ENCODE measurements at places on chromosomes 1 and 21. TPM values are rescaled to one million over a fixed set of nuclear protein-coding genes. Genes with fewer than 3 reads are reported as not detected.

DCST2 gene
- not detected for total RNA-seq

DPYD gene
- 24.1 TPM for total RNA-seq

MORC3 gene
- 89.3 TPM for total RNA-seq

LHX8 gene
- total RNA-seq, result 1.7 TPM

GSTM5 gene
- total RNA-seq, result 12.0 TPM

CALML6 gene
- total RNA-seq, result 0.72 TPM

IVL gene
- total RNA-seq, result 14.2 TPM

MRPS15 gene
- 31.5 TPM for total RNA-seq

DNAJB4 gene
- total RNA-seq, result 124 TPM

SRRM1 gene
- 59.7 TPM for total RNA-seq

CASZ1 gene
- total RNA-seq, result 3.9 TPM

RNF223 gene
- 1.9 TPM for total RNA-seq

SERTAD4 gene
- total RNA-seq, result 6.5 TPM

RIMKLA gene
- total RNA-seq, result 4.8 TPM

NUP210L gene
- total RNA-seq, result 0.48 TPM

DNAI4 gene
- total RNA-seq, result 38.5 TPM

CHD1L gene
- 10.1 TPM for total RNA-seq

GUK1 gene
- total RNA-seq, result 239 TPM

XCL1 gene
- 6.5 TPM for total RNA-seq

IARS2 gene
- total RNA-seq, result 74.6 TPM

NPHS2 gene
- not detected for total RNA-seq

S100B gene
- total RNA-seq, result not detected

LACTBL1 gene
- total RNA-seq, result not detected

WDR64 gene
- total RNA-seq, result 1.7 TPM

DMBX1 gene
- total RNA-seq, result 1.4 TPM

BEND5 gene
- 6.3 TPM for total RNA-seq

PRAMEF5 gene
- total RNA-seq, result not detected

CYP4Z1 gene
- total RNA-seq, result not detected

FNDC10 gene
- total RNA-seq, result 2.2 TPM
